Lung (tissue), 17 donors: ENCODE measurements at places on chromosomes 16 and 17. TPM values are rescaled to one million over a fixed set of nuclear protein-coding genes. Genes with fewer than 3 reads are reported as not detected.

Gene SPNS2
- 60.1 TPM for polyA plus RNA-seq

Gene KRTAP4-3
- polyA plus RNA-seq: not detected

Gene TMEM114
- not detected for polyA plus RNA-seq

Gene VWA3A
- 4.6 TPM for polyA plus RNA-seq

Gene CTRB2
- polyA plus RNA-seq: 0.65 TPM

- H3K4me3 ChIP-seq: no peak overlapping the region
- no peaks in the 10 kb centered on the region for H3K27me3 ChIP-seq
Measured at GRCh38 chr17:80316927-80317705, 56.5 kb downstream of the RNF213 start.

DNA sequence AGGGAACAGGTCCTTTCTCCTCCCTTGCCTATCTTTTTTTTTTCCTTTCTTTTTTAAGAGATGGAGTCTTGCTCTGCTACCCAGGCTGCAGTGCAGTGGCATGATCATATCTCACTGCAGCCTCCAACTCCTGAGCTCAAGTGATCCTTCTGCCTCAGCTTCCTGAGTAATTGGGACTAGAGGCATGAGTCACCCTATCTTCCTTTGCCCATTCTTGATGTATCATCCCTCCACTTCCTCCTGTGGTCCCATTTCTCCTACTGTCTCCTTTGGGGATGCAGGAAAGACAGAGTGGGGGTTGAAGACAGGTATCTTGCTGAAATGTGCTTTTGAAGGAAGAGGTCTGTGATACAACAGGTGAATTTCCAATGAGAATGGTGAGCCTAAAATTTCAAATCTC lies 5.5 kb downstream of the MYO19 start:
- H3K27me3 ChIP-seq: no peaks in the 10 kb centered on the region
- H3K27ac ChIP-seq: no peak overlapping the region
- DNase-seq: no peak
- no peak overlapping the region for H3K4me3 ChIP-seq

GRCh38 chr17:40548982-40549685 lies 16.1 kb downstream of the CCR7 start:
- DNase-seq: peak; percentile 63
- H3K27me3 ChIP-seq: no peaks in the 10 kb centered on the region
- H3K36me3 ChIP-seq: no peaks in the 10 kb centered on the region
- H3K27ac ChIP-seq: peak overlapping the region; percentile 17
- peaks cover 43% of the 10 kb centered on the region for H3K4me1 ChIP-seq

GRCh38 chr16:51243936-51244436 lies 92.9 kb upstream of the SALL1 start:
- DNase-seq: no peak
- no peak overlapping the region for H3K4me3 ChIP-seq
- no peaks in the 10 kb centered on the region for H3K36me3 ChIP-seq
- H3K4me1 ChIP-seq: no peaks in the 10 kb centered on the region

GRCh38 chr17:43200127-43200526 lies 11.5 kb upstream of the TMEM106A start:
- H3K36me3 ChIP-seq: peaks cover 52% of the 10 kb centered on the region
- H3K27me3 ChIP-seq: no peaks in the 10 kb centered on the region
- no peak for DNase-seq
- no peak overlapping the region for H3K27ac ChIP-seq
- H3K4me3 ChIP-seq: no peak overlapping the region
- H3K4me1 ChIP-seq: no peaks in the 10 kb centered on the region

GRCh38 chr17:4598776-4599504 lies 14.6 kb downstream of the SMTNL2 start:
- no peak overlapping the region for H3K4me3 ChIP-seq
- peaks cover 9% of the 10 kb centered on the region for H3K4me1 ChIP-seq
- no peaks in the 10 kb centered on the region for H3K27me3 ChIP-seq
- H3K27ac ChIP-seq: peak overlapping the region; percentile 78

DNA sequence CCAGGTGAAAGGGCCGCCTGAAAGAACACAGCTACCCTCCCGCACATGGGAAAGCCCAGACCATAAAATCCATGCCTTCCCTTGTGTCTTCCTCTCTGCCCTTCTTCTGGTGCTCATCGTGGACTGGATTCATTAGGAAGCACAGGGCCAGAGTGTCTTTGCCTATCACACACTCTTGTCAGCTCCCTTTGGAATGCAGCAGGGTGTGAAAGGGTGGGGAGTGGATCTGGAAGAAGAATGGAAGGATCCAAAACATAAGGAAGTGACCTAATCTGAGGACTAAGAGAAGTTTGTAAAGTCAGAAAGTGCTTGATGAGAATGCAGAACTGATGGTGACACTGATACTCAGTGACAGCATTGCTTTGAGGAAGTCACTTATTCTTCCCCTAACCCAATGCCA lies 1147.3 kb upstream of the GOT2 start:
- no peaks in the 10 kb centered on the region for H3K4me1 ChIP-seq
- no peaks in the 10 kb centered on the region for H3K27me3 ChIP-seq
- H3K36me3 ChIP-seq: no peaks in the 10 kb centered on the region
- H3K27ac ChIP-seq: no peak overlapping the region
- no peak overlapping the region for H3K4me3 ChIP-seq
